DMS 273 treated with DMSO at 0.1 percent for 48 hours (cell line): ENCODE measurements at places on chromosomes 1 and 21.
A peak's percentile ranks its signal among the peaks of the same experiment; 100 is the strongest.

- no peak for DNase-seq
Observed at GRCh38 chr1:181153634-181153961, 65.1 kb downstream of the IER5 start.

DNA sequence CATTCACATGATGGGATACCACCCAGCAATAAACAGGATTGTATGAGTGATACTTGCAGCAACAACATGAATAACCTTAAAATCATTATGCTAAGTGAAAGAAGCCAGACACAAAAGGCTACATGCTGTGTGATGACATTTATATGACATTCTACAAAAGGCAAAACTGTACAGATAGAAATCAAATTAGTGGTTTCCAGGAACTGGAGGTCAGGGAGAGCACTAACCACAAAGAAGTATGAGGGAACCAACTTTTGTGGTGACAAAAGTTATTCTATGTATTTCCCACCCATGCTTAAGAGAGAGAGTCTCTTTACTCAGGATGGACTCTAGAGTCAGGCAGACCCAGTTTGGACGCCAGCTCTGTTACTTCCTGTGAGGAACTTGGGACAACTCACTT is 364.5 kb upstream of the DAB1 start:
- no peak for DNase-seq

DNA sequence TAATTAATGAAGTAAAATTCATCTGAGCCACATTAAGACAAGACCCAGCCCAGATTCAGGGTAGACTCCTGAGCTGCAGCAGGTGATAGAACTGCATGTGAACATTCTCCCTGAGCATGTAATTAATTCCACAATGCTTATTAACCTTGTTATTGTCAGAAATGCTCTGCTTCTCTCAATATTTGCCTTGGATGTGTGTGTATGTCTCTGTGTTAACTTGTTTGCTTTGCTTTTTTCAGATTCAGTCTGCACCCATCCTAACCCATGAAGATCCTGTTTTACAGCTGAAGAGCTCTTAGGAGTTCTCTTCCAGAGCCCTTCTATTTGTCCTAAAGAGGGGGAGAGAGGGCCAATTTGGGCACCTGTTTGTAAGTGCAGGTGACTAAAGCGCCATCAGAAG is 143.2 kb upstream of the BMP8A start:
- no peak for DNase-seq

GRCh38 chr21:38343691-38344090 is 86.9 kb downstream of the KCNJ15 start:
- DNase-seq: no peak

- DNase-seq: peak; percentile 29
Observed at GRCh38 chr21:41948078-41948895, 5.5 kb downstream of the C2CD2 start.

GRCh38 chr21:14383596-14384180 is 742 bp upstream of the HSPA13 start:
- DNase-seq: no peak

DNA sequence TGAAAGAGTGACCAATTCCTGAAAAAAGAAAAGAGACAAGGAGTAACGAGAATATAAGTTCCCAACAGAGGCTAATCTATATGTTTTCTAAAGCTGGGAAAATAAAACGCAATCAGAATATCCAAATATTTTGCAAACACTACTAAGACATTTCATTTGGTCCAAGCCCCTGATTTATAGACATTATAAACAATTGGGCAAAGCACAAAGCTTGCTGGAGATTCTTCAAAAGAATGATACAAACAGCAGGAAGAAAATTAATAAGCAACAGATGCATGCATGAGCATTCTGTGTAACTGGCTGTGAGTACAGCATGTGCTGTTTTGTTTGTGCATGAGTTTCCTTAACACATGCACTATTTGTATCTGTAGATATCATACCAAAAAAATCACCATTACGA is 552.9 kb downstream of the LTN1 start:
- no peak for DNase-seq

- DNase-seq: no peak
Observed at GRCh38 chr21:19541602-19542001, 1138.0 kb upstream of the TMPRSS15 start.

DNA sequence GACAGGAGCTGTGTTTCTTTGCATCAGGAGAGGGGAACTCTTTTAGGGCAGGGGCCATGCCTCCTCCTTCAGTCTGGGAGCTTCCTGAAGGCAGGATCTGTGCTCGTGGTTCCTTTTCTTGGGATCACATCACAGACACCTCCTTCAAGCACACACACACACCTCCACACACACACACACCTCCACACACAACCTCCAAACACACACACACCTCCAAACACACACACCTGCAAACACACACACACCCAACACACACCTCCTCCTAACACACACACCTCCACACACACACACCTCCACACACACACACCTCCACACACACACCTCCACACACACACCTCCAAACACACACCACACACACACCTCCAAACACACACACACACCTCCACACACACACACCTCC is 10.5 kb downstream of the LGR6 start:
- DNase-seq: no peak

- no peak for DNase-seq
Observed at GRCh38 chr1:204250428-204251030, 36.7 kb upstream of the GOLT1A start.

DNA sequence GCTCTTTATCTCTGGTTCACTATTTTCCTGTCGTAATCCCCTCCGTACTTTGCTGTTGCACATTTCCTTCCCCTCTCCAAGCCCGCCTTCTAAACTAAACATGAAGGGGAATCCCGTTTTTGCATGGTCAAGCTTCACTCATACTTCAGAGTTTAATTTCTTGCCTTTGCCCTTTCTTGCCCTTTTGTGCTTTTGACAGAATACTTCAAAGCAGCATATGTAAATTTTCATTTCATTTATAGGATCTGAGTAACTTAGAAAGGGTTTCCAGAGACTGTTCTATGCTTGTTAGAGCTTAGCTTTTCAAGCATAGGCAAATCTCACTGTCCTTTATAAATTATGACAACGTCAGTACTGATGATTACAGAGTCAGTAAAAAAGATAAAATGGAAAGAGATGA is 27.7 kb downstream of the SPATA45 start:
- no peak for DNase-seq

DNA sequence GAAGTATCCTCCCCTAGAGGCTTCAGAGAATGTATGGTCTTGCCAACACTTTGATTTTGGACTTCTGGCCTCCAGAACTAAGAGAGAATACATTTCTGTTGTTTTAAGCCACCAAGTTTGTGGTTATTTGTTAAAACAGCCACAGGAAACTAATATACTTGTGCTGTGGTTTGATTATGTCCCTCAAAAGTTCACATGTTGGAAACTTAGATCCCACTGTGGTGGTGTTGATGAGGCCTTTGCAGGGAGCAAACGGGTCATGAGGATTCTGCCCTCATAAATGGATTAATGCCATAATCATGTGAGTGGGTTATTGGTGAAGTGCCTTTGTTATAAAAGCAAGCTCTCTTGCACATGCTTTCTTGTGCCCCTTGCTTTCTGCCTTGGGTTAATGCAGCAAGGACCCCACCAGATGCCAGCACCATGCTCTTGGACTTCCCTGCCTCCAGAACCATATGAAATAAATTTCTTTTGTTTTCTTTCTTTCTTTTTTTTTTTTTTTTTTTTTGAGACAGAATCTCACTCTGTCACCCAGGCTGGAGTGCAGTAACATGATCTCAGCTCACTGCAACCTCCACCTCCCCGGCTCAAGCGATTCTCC is 157.3 kb downstream of the CLIC6 start:
- DNase-seq: no peak

GRCh38 chr1:147218606-147219005 is 6.5 kb downstream of the FMO5 start:
- DNase-seq: no peak

- DNase-seq: no peak
Observed at GRCh38 chr1:7552402-7552801, 218.7 kb upstream of the VAMP3 start.

GRCh38 chr1:44090429-44091252 is 28.0 kb upstream of the KLF17 start:
- DNase-seq: no peak

DNA sequence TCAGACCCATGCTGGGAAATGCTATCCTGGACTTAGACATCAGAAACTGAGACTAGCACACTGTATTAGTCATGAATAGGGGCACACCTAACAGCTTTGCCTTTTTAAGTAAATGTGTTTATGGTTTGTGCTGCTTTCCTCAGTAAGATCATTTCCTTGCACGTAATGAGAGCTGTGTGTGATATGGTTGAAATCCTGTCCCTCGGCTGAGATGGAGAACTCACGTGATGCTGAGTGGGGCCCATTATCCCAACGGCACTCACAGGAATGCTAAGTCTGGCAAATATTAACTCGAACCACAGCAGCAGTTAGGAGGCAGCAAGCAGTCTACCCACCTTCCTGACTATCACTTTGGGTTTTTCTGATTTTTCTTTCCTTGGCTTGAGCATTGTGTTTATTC is 38.2 kb downstream of the BCL9 start:
- no peak for DNase-seq

GRCh38 chr1:56827711-56828110 is 8.5 kb upstream of the FYB2 start:
- DNase-seq: no peak

GRCh38 chr1:185334182-185334581 is 17.1 kb upstream of the IVNS1ABP start:
- no peak for DNase-seq

- no peak for DNase-seq
Observed at GRCh38 chr1:246302251-246302625, 204.8 kb downstream of the SMYD3 start.

- DNase-seq: no peak
Observed at GRCh38 chr1:116732726-116733125, 21.5 kb upstream of the CD2 start.

- DNase-seq: no peak
Observed at GRCh38 chr1:244325056-244325758, 126.5 kb downstream of the ADSS2 start.

- no peak for DNase-seq
Observed at GRCh38 chr1:96580920-96581319, 140.7 kb upstream of the PTBP2 start.

DNA sequence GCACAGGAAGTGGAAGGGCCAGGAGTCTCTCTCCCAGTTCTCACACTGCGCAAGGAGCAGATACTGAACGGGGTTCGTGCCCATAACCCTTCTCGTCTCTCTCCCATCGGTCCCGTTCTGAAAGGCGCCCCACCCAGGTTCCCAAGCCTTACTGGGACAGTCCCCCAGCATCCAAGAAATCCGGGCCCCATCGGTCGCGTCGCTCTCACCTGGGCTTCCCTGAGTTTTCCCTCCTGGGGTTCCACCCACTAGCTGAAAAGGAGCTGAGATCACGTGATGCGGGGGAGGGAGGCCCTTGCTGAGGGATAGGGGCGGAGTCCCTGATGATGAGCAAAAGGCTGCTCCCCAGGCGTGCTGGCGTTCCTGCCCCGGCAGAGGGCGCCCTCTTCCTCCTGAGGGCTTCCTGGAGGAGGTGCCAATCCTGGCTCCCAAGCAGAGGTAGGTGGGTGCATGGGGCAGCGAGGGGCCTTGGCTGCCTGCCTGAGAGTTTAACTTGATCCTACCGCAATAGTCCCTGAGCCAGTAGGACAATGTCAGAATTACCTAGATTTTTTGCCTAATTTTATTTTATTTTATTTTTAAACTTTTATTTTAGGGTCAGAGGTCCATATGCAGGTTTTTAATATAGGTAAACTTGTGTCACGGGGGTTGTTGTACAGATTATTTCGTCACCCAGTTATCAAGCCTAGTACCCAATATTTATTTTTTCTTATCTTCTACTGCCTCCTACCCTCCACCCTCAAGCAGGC is at the start of gene SPOCD1:
TSS of gene SPOCD1 (minus strand) at position 271 of the 749 bp plus-strand sequence. CDS start 689 bp downstream, outside the sequence.
- DNase-seq: no peak

GRCh38 chr1:88608139-88608943 is 75.7 kb upstream of the PKN2 start:
- DNase-seq: no peak

DNA sequence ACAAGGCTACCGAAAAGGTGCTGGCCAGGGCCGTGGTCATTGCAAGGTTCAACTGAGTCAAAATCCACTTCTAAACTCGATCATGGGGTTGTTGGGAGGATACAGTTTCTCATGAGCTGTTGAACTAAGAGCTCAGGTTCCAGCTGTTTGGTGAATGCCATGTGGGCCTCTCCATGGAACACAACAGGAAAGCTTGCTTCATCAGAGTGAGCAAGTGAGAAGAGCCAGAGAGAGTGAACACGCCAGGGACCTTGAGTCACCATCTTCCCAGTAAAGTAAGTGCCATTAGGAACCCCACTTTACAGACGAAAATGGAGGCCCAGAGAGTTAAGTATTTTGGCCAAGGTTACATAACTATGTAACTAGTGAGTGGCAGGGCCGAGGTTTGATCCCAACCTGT is 475.1 kb upstream of the VAMP3 start:
- DNase-seq: no peak

- DNase-seq: no peak
Observed at GRCh38 chr1:54980046-54980527, 341 bp upstream of the TMEM61 start.

GRCh38 chr1:46607345-46608130 is 3.5 kb upstream of the MKNK1 start:
- DNase-seq: peak; percentile 22

GRCh38 chr1:150730130-150730721 is 9.5 kb upstream of the HORMAD1 start:
- no peak for DNase-seq

DNA sequence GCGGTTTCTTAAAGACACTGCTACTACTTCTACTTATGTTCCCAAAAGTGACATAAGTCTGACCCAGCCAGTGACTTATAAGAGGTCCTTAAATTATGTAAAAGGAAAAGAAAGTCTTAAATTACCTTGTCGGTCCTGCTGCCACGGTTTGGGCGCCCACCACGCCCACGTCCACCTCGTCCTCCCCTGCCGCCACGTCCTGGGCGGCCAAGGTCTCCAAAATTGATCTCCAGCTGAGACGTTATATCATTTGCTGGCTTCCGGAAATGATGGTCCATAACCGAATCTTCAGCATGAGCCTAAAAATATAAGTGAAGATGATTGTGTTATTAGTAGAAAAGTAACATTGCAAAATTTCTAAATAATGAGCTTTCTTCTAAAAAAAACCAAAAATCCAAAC is 15.2 kb downstream of the SERBP1 start:
- DNase-seq: no peak

- DNase-seq: no peak
Observed at GRCh38 chr1:33852711-33853110, 11.2 kb upstream of the HMGB4 start.
